ENCODE measurements at places on chromosomes 7 and 10.

- DNase-seq, result no peak
These were observed 50.8 kb downstream of the CH25H start for GRCh38 chr10:89156161-89156835.

- no peak for DNase-seq
These were observed 24.7 kb downstream of the PNLIPRP3 start for GRCh38 chr10:116452338-116452720.

DNA sequence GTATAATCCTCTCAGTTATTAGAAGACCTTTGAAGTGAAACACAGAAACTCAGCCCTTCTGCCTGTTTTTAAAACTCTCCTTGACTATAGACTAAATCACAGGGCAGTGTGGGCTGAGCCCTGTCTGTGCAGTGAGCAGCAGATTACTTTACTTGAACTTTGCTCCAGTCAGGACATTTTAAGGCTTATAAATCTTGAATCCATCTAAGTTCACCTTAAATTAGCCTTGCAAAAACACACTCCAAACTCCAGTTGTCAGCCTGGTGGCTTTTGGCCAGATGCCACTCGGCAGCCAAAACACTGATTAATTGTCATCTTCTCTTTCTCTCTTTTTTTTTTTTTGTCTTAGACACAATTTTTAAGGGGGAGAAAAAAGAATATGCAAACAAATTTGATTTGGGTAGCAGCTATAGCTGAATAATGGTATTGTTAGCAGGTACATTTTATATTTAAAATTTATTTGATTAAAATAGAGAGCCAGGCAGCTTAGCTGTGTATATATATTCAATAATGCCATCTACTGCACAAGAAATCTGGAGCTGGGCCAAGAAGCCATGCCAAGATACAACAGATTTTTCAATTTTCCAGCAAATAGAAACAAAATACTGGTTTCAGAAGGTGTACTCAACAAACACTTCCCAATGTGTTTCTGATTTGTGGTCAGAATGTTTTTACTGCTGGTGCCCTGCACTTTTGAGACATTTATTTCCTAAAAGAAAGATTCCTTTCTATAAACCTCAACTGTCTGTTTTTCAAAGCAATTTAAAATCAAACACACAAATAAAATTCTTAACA is 247.7 kb downstream of the TFEC start:
- no peak for DNase-seq

GRCh38 chr7:117565226-117565625 is 85.4 kb downstream of the CFTR start:
- no peak for DNase-seq

DNA sequence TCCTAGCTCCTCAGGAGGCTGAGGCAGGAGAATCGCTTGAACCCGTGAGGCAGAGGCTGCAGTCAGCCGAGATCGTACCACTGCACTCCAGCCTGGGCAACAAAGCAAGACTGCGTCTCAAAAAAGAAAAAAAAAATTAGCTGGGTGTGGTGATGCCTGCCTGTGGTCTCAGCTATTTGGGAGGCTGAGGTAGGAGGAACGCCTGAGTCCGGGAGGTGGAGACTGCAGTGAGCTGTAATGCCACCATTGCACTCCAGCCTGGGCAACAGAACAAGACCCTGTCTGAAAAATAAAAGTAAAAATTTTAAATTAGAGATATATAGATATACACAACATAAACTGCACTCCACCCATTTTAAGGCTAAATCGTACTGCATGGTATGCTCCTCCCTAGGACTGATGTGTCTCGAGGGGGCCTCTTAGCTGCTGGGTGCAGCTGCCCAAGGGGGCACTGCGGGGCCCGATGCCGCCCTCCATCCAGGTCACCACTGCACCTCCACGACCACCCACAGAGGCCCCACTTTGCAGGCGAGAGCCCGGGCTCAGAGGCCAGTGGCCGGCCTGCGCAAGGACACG is 40.9 kb upstream of the FOXK1 start:
- DNase-seq, result no peak

DNA sequence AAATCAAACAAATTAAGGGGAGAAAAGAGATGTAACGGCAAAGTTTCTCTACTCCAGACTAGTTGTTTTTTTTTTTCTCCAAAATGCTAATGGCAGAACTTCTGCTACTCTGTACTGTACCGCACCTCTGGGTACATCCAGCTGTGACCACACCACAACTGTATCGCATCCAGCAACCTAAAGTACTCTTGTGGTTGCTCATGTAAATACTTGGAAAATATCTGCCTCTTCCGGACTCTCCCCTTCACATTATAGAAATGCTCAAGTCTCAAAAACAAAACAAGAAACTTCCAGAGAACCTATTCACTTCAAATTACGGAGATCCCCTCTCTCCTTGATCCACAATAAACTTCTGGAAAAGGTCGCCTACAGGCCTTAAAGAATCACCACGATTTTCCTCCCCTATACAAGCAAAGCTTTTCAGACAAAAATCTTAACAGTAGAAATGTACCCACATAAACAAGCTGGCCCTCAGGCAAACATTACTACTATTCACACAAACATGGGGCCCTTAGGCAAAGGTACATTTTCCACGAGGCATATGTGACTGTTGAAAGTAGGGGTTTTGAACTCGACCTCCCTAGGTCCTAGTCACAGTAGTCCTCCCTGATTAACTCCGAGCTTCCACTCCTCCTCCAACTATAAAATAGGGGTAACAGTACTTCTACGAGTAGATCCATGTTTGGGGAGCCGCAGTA is 222.9 kb upstream of the MKLN1 start:
- DNase-seq, result no peak

DNA sequence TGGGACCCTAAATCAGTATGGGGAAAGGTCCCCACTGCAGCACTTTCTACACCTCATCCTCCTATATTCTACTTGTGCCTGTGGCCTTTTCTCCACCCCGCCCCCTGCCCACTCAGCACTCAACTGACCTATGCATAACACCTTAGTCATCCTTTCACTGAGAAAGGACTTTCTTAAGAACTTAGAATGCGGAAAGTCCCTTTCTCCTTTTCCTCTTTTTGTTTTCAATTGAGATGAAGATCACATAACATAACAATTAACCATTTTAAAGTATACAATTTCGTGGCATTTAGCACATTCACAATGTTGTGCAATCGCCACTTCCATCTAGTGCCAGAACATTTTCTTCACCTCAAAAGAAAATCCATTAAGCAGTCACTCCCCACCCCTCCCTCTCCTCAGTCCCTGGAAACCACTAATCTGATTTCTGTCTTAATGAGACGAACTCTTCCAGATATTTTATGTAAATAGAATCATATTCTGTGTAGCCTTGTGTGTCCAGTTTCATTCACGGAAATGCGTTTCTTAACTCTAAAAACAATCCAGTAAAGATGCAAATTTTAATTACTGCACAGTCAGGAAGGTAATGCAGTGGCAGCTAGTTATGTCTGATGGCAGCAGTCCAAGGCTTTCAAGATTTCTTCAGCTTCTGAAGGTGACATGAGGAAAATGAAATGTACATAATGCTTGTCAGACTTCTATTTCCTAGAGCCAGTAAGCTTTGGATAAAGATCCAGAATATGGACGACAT is 41.7 kb downstream of the FAS start:
- no peak for DNase-seq

- DNase-seq, result peak; percentile 27
These were observed 230.3 kb downstream of the INHBA start for GRCh38 chr7:41472427-41473125.

GRCh38 chr7:2037808-2038522 is 194.8 kb downstream of the MAD1L1 start:
- no peak for DNase-seq

- no peak for DNase-seq
These were observed 61.9 kb downstream of the RGS10 start for GRCh38 chr10:119480667-119481066.

- no peak for DNase-seq
These were observed 18.5 kb downstream of the DDIT4 start for GRCh38 chr10:72292223-72292691.

DNA sequence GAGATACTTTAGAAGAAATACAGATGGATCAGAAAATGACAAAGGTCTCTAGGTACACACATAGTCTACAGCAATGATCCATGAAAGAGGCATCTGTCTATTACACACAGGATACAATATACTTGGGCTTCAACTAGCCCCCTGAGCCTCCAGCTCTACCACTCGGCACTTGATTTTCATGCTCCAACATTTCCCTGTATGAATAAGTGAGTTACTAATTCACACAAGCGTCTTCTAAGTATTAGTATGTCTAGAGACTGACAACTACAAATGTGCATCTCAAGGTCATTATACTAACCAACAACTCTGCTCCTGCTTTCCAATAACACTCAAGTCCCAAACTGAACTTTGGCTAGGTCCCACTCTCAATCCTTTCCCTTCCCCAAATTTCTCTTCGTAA is 8.3 kb downstream of the FAM204A start:
- no peak for DNase-seq

GRCh38 chr10:79322616-79323543 is 24.4 kb upstream of the PPIF start:
- DNase-seq, result no peak

GRCh38 chr10:75180592-75180991 is 30.0 kb upstream of the VDAC2 start:
- no peak for DNase-seq

- no peak for DNase-seq
These were observed 72.5 kb downstream of the WDR37 start for GRCh38 chr10:1128649-1129048.
